ENCODE measurements at places on chromosomes 1 and 21.

GRCh38 chr1:221343607-221344006, 398.3 kb downstream of the DUSP10 start:
- no peak for DNase-seq

DNA sequence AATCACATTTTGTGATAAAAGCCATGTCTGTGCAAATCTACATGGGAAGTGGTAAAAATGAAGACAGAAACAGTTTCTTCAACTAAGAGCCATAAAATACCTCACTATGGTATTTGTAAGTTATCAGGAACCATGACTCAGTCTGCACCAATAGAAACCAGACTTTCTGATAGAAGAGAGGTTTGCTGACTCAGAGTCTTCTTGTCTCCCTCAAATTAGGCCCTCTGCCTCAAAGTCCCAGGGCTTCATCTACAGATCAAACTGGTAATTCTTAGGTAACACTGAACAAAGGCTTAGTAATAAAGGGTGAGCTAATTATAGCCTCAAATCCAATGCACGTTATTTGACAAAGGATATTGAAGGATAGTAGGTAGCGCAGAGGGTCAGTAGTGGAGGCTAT, 30.9 kb upstream of the SSX2IP start:
- peak; percentile 65 for DNase-seq

- DNase-seq, result no peak
These were observed 237.9 kb upstream of the PBX1 start for GRCh38 chr1:164320790-164321731.

- no peak for DNase-seq
These were observed 61.3 kb upstream of the BACH1 start for GRCh38 chr21:29237110-29238052.

- DNase-seq, result no peak
These were observed 889 bp upstream of the SCYL3 start for GRCh38 chr1:169894424-169895145.

GRCh38 chr1:154386643-154387352, 18.3 kb upstream of the IL6R start:
- DNase-seq, result no peak

DNA sequence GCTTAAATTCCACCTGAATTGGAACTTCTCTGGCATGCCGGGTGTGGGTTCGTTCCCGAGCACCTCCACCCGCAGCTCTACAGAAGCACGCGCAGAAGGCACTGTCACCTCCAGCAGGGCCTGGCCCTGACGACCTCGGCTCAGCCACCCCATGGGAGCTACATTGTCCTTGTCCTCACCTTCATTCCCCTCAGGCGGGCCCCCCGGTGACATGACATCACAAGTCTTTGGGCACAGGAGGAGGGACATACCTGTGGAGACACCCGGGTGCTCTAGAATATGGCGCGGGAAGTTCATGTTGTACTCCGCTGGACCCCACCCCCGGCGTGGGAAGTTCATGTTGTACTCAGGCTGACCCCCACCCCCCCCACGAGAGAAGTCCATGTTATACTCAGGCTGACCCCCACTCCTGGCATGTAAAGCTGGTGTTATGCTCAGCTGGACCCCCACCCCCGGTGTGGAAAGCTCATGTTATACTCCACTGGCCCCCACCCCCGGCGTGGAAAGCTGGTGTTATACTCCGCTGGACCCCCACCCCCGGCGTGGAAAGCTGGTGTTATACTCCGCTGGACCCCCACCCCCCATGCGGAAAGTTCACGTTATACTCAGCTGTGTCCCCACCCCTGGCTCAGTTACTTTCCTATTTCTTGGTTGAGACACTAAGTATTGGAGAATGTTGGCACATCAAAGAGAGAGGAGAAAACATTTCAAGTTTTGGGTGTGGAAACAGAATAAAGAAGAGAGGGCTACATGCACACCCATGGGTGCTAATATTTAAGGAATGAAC, 37.6 kb downstream of the UMODL1 start:
- DNase-seq, result no peak

GRCh38 chr1:11736746-11737639, 1.1 kb downstream of the AGTRAP start:
- DNase-seq, result peak; percentile 17

- no peak for DNase-seq
These were observed 611 bp upstream of the PIK3C2B start for GRCh38 chr1:204495078-204495753.

- no peak for DNase-seq
These were observed 9.2 kb downstream of the SRSF4 start for GRCh38 chr1:29172415-29172939.

GRCh38 chr1:201016211-201016651, 7.3 kb downstream of the KIF21B start:
- no peak for DNase-seq

GRCh38 chr1:19967808-19968207, 11.6 kb downstream of the PLA2G2A start:
- no peak for DNase-seq

DNA sequence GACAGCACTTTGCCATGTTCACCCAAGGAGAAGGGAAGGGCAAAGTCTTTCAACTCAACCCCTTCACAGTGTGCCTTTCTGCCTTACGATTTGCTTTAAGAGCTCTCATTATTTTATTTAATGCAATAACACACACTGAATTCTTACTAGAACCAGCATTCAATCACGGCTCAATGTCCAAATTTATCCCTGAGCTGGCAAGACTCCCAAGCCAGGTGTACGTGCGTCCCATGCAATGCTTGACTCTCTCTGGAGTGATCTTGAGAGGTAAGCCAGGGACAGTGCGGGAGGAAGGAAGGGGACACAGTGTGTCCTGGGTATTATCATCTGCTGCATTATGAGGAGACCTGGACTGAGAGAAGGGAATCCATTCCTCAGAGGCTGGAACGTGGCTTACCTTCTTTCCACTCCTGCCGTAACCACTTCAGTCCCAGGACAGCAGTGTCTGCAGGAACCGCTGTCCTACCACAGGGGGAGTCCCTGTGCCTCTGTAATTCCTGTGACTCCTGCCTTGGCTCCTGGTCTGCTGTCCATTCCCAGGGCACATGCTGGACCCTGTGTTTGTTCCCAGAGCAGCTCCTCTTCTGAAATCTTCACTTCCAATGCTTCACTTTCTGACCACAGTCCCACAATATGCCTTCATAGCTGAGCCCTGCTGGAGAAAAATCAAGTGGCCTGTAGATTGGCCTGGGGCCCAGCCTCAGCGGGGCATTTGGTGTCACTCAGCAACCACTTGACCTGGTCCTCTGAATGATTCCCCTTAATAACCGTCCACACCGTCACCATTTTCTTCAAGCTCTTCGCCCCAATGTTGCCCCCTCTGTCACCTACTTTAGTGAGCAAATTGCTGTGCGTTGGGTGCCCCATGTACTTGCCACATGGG, 28.6 kb upstream of the STUM start:
- DNase-seq, result no peak

GRCh38 chr1:57824535-57824934, 400.7 kb upstream of the DAB1 start:
- no peak for DNase-seq

- no peak for DNase-seq
These were observed 1.3 kb upstream of the CDC7 start for GRCh38 chr1:91499346-91499745.

GRCh38 chr1:94335447-94335846, 82.7 kb upstream of the ABCD3 start:
- DNase-seq, result no peak

GRCh38 chr1:44994309-44994898, 8.0 kb upstream of the EIF2B3 start:
- no peak for DNase-seq

DNA sequence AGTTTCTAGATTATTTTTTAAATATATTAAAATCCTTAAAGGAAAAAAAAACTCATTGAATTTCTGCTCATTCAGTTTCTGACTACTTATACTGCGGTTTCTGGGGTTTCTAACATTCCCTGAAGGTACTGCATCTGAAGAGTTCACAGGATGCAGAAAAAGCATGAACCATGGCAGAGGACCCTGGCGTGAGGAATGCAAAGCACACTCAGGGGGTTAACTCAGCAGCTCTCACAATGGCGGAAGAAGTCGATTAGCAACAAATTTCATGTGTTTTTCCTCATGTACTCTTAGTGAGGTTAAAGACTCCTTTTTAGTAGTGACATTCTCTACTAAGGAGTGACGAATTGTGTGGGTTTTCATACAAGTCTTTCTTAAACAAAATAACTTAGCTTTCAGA, 975.6 kb downstream of the NCAM2 start:
- DNase-seq, result no peak

DNA sequence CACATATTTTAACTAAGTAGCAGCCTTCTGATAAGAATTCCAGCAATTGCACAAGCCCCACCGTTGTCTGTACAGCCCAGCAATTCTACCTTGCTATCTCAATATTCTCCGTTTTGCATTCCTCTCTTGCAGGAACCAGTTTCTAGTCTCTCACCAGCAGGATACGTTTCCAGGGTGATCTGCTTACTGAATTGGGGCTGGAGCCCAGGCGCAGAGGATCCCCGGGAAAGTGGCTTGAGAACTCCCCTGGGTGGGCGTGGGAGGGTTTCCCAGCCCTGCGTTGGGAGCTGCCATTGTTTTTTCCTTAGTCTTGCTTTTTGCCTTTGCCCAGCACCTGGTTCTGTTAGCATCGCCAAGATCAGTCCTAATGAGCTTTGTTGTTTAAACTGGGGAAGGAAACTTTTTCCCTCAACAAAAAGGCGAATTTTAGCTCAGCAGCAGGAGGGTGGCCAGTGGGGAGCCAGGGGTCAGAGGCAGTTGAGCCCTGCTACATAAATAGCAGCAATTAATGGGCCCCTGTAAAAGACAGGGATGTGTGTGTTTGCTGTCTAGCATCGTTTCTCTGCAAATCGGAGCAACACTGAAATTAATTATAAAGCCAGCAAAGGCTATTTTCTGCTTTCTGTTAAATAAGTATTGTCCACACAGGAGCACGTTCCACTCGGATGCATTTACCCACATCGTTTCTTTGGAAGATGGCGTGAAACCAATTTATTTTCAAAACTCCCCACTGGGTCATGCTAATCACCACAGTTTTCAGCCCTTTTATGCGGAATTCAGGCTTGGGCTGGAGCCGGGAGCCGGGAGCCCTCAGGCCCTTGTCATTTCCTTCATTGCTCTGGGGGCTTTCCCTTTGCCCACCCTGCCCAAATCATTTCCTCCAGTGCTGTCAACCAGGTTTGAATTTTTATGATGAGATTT, 36.6 kb downstream of the HUNK start:
- DNase-seq, result no peak

GRCh38 chr1:209416039-209416438, 167.5 kb upstream of the CAMK1G start:
- DNase-seq, result no peak

- DNase-seq, result no peak
These were observed 109.6 kb upstream of the TSPAN2 start for GRCh38 chr1:115198938-115199337.

DNA sequence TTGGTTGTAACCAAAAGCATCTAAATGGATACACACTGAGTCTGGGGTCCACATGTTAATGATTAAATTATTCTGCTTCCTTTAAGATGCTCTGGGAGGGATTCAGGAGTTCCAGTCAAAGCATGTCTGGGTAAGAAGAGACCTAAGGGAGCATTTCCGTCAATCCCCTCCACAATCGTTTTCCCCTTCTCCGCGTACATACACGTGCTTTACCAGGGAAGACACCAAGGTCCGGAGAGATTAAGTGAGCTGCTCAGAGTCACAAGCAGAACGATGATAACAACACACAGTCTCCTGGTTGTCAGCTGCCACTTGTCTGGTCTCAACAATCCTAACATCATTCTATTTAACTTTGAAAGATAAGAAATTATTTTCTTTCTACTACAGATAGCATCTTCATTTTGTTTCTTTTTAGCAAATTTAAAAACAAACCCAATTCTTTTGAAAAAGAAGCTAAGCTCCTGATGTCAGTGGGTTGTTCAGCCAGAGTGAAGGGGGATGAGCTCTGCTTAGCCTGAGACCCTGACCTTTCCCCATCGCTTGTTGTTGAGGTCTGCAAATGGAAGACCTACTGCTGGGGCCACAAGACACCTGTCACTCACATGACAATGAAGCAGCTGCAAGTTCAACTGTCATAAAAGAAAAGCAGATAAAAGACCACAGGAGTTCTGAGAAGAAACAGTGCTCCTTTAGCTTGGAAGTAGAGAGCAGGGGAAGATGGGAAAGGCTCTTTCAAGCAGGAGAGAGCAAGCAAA, 4.5 kb downstream of the PAFAH2 start:
- no peak for DNase-seq

DNA sequence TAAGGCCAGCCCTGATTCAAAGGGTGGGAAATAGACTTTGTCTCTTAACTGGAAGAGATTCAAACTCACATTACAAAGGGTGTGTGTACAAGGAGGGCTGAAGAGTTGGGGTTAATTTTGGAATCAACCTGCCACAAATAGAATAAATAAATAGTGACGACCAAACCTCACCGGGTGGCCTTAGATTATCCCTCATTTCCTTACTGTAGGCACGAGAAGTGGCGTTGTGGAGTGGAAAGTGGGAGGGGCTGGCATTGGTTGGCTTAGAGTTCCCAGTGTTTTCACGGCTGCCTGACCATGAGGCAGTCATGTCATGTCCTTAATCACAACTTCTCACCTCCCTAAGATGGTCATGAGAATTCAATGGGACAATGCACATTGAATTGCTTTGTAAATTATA, 21.3 kb upstream of the RUNX1 start:
- DNase-seq, result no peak

DNA sequence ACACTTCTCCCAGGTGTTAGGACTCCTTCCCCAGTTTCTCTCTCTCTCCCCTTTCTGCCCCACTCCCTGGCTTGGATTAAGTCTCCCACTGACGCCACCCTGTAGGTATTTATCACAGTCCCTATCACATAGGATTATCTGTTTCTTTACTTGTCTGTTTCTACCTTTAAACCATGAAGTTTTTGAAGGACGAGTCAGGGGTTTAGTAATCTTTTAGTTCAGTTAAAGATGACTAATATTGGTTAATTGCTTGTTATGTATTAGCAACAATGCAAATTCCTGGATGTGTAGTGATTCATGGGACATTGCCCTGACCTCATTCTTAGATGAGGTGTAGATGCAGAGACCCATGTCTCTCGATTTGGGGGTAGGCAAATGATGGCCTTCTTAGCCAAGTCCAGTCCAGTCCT, 6.4 kb downstream of the LAMC1 start:
- no peak for DNase-seq

GRCh38 chr1:70051926-70052325, 153.5 kb downstream of the LRRC40 start:
- no peak for DNase-seq

- no peak for DNase-seq
These were observed 254.9 kb downstream of the RHOU start for GRCh38 chr1:228989992-228990827.

- DNase-seq, result no peak
These were observed 32.6 kb downstream of the PIGM start for GRCh38 chr1:159999204-159999603.

DNA sequence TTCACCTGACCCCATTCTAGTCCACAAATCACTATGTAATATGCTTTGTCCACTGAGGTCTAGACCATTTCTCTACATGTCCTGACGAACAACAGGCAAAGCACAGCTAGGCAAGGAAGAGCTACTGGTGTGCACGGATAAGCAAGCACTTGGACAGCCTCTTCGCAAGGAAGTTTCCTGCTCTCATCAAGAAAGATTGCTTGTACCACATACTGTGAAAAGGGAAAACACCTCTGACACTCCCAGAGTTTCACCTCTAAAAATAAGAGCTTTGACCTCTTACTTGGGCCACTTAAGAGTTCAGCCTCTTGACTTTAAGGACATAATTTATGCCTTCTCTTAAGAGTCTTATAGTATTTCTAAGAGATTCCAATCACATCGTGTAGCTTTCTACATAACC, 36.0 kb upstream of the LPAR3 start:
- no peak for DNase-seq
